Activated naive CD4-positive, alpha-beta T cell (primary cell): ENCODE measurements at places on chromosomes 1 and 21.

DNA sequence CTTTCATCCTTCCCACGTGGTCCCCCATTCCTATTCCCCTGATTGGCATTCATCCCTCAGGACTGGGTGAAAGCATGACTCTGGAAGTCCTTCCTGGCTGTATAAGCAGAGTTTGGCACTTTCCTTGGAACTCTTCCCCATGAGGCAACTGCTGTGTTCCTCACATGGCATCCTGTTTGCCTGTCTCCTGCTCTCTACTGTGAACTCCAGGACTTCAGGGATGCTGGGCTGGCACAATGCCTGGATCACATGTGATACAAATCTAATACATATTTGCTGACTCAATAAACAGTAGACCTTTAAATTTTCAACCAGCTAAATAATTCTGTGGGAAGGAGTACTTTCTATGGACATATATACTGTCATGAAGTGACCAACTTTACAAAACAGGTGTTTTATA, 46.8 kb upstream of the EDEM3 start:
- DNase-seq: no peak

GRCh38 chr1:198929961-198930599, 291.2 kb downstream of the PTPRC start:
- no peak for DNase-seq

GRCh38 chr1:184036517-184036949, 995 bp downstream of the COLGALT2 start:
- DNase-seq: no peak

- no peak for DNase-seq
These were observed 8.9 kb upstream of the PRDM16 start for GRCh38 chr1:3060127-3060526.

DNA sequence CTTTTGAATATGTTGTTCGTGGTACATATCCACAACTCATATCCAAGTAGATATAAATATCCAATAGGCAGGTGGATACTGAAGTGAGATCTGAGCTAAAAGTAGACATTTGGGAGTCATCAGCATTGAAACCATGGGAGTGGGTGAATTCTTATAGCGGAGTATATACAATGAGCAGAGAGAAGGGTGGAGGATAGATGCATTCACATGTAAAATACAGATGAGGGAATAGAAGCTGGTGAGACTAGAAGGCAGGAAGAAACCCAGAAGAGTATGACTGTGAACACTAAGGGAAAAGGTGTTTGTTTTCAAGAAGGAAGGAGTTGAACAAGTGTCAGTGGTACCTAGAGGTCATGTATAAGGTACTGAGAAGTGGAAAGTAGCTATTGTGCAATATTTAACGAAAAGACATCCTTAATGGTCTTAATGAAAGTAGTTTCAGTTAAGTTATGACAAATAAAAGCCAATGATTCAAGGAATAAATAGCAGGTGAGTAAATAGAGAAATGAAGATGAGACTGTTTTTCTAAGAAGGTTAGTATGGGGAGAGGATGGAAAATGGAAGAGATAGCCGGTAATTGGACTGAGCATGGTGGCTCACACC, 181.6 kb upstream of the CACYBP start:
- no peak for DNase-seq

DNA sequence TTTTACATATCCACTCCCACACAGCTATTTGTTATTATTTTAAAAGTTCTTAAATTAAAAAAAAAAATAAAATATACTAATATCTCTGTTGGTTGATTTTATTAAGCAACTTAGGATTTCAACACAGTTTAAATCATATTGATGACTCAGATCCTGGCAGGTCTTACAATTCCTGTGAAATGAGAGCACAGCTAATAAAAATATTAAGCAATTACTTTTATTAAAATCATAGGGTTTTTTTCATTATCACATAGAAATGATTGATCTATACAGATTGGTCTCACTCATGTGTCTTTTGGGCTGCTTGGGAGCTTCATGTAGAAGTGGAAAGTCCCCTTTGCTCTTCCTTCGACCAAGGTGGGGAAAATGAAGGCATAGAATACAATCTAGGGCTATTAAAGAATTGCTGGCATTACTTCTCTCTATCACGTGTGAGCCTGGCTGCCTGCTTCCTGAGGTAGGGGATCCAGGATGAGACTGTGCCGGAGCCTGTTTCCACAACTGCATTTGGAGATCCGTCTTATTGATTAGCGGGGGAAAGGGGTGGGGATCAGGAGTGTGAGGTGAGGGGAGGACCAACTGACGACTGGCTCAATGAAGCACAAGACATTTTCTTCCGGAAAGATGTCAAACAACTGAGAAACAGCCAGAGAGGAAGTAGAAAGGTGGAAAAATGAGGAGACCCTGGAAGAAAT, 858.0 kb downstream of the USP25 start:
- DNase-seq: no peak

DNA sequence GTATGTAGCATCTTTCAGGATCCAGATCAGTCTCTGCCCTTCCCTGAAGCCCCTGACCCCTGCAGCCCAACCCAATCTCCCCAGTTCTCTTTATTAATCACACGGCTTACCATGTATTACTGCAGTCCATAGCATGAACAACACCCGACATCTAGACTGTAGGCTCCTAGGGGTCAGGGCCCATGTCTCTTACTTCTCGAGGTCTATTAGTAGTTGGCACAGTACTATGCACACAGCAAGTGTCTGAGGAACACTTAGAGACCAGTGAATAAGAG, 27.1 kb downstream of the CAMK1G start:
- no peak for DNase-seq

- DNase-seq: no peak
These were observed 30.1 kb downstream of the KCNJ6 start for GRCh38 chr21:37886120-37886519.

- no peak for DNase-seq
These were observed 103.8 kb downstream of the DMRTB1 start for GRCh38 chr1:53562981-53563379.

GRCh38 chr1:183915625-183916510, 110.9 kb downstream of the RGL1 start:
- peak; percentile 21 for DNase-seq

GRCh38 chr1:226542623-226543103, 5.9 kb upstream of the STUM start:
- no peak for DNase-seq

- DNase-seq: no peak
These were observed 163.0 kb upstream of the RNPC3 start for GRCh38 chr1:103362348-103363007.

GRCh38 chr1:223730479-223731132, 18.3 kb downstream of the CAPN2 start:
- DNase-seq: no peak

DNA sequence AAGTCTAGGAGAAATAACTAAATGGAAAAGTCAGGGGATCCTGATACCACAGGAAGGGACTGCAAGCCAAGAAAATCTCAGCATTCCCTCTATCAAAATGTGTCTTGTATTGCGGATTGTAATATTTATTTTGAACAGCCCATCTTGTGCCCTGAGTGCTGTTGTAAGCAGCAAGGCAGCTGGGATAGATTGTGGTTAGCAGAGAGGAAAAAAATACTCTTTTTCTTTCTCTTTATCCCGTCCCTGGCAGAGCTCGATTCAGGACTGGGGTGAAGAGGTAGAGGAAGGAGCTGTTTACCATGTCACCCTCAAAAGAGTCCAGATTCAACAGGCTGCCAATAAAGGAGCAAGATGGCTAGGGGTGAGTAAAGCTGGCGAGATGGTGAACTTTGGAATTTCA, 1.2 kb downstream of the RGL1 start:
- no peak for DNase-seq

DNA sequence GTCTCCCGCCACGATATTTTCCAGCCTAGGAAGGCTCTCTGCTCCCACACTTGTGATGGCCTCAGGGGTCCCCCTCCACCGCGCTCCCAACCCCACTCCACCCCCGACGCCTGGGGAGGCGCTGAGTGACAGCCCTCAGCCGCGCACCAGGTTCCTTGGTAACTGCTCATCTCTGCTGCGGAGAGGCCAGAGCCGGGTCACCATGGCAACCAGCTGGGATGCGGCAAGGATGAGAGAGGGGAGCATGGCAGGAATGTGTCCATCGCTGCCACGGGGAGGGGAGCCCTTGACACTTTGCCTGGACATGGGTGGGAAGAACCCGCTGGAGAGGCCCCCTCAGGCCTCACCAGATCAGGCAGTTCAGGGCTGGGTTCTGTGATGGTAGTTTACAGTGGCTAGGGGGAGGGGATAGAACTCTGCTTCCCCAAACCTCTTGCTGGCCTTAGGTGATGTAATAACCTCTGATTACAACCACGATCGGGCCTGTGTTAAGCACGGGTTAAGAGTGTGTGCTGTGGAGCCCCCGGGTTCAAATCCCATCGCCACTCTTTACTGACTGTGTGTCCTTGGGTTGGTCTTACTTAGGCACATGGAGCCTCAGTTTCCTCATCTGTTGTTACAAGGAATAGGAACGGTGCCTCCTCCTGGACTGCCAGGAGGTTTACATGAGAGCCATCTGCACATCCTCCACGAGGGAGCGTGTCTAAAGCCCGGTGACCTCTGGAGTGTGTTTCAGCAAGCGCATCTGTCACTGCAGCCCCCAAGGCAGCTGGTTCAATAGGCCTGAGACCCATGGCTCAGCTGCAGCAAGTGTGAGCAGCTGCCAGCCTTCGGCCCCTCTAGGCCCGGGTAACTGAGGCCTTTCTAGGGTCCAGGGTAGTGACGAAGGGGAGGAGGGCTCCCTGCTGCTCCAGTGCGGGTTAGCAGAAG, 6.3 kb downstream of the KIF17 start:
- no peak for DNase-seq

DNA sequence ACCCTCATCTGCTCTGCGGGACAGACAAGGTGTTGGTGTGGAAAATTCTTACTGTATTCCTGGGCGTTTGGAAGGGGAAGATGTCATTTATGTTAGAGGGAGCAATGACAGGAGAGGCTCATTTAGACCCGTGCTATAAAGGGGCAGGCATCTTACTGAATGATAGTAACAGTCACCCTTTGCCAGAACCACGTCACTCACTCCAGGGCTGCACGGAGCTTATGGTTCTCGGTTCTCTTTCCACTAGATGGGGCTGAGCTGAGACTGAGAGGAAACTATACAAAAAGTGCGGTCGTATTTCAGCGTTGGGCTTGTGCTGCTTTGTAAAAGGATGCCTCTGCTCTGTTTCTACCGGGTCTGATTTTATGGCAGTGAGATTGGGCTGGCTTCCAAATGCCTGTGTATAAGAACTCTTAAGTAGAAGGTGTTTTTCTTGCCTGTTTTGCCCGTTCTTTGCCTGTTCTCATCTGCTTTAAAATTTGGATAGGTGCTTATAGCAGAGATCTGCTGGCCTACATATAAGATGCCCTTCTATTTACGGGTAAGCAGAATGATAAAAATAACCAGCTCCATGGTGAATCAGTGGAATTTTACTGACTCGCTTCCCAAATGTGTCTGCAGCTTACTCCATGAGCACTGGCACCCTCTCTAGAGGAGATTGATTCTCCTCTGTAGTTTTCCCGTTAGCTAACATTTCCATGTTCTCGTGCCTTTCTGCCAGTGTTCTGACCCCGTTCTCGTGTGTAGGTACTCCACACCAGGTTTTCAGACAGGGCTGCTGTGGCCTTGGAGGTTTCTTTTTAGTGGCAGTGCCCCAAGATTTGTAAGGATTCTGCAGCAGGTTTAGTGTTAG, 55.9 kb downstream of the MRPS6 start:
- DNase-seq: peak; percentile 26

GRCh38 chr1:156414461-156415064, 45.6 kb downstream of the RHBG start:
- DNase-seq: no peak

GRCh38 chr1:28078262-28078661, 10.1 kb downstream of the EYA3 start:
- no peak for DNase-seq

GRCh38 chr1:65401612-65402011, 18.9 kb upstream of the LEPR start:
- no peak for DNase-seq

DNA sequence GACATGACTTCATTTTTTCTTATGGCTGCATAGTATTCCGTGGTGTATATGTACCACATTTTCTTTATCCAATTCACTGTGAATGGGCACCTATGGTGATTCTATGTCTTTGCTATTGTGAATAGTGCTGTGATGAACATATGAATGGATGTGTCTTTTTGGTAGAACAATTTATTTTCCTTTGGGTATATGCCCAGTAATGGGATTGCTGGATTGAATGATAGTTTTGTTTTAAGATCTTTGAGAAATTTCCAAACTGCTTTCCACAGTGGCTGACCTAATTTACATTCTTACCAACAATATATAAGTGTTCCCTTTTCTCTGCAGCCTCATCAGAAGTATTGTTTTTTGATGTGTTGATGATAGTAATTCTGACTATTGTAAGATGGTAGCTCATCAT, 361.7 kb upstream of the SGIP1 start:
- DNase-seq: no peak

GRCh38 chr1:24098943-24099638, 12.8 kb downstream of the MYOM3 start:
- no peak for DNase-seq

GRCh38 chr1:203797216-203797615, 1.8 kb downstream of the ZBED6 start:
- DNase-seq: no peak

- DNase-seq: no peak
These were observed 67.3 kb upstream of the KCNJ6 start for GRCh38 chr21:37983336-37984095.

DNA sequence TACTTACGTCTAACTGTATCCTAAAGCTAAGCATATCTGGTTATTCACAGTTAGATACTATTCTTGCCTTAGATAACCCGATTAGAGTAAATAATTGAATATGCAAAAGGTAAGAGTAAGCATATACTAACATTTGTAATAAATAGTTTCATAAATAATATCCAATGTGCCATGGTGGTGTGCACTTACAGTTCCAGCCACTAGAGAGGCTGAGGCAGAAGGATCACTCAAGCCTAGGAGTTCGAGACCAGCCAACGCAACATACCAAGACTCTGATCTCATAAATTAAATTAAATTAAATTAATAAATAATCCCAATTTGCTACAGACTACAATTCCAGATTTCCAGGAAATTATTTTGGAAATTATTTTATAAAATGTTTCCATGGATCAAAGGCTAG, 12.2 kb downstream of the ARID4B start:
- no peak for DNase-seq

DNA sequence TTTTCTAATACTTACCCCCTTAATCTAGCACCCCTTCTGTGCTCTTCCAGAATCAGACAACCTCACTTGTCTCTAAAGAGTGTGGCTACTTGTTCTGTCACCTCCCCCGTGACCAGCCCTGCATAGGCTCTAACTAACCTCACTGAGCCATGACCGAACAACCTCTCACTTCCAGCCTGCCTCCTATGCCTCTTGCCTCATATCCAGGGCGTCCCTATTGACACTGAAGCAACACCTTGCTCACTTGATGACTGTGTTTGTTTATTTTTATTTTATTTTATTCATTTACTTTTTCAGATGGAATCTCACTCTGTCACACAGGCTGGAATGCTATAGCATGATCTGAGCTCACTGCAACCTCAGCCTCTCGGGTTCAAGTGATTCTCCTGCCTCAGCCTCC, 235.1 kb upstream of the B3GALT2 start:
- DNase-seq: no peak
